ENCODE measurements at places on chromosomes 1 and 21. TPM values are rescaled to one million over a fixed set of nuclear protein-coding genes. Genes with fewer than 3 reads are reported as not detected.

BTBD19 gene
- total RNA-seq, result 43.4 TPM

IVL gene
- not detected for total RNA-seq

GUCA2A gene
- not detected for total RNA-seq

KIF26B gene
- total RNA-seq, result 47.0 TPM

ACKR1 gene
- total RNA-seq, result not detected

C1orf141 gene
- not detected for total RNA-seq

KRTAP13-2 gene
- not detected for total RNA-seq

CYP2J2 gene
- total RNA-seq, result 0.22 TPM

AMY1A gene
- total RNA-seq, result not detected

SPRR2B gene
- not detected for total RNA-seq

PTCH2 gene
- 1.3 TPM for total RNA-seq

FAM167B gene
- 3.1 TPM for total RNA-seq

DNA sequence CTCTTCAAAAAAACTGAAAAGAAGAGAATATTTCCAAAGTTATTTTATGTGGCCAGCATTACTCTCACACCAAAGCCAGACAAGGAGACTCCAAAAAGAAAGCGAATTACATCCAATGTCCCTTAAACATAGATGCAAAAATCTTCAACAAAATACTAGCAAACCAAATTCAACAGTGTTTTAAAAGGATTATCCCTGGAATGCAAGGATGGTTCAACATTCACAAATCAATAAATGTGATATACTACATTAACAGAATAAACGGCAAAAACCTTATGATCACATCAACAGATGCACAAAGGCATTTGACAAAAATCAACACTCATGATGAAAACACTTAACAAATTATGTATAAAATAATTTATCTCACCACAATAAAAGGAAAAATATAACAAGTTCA, 207.8 kb downstream of the DENND1B start:
- peaks cover 30% of the 10 kb centered on the region for H3K36me3 ChIP-seq
- no peak overlapping the region for H3K4me3 ChIP-seq
- H3K27me3 ChIP-seq, result no peaks in the 10 kb centered on the region
- no peak for DNase-seq
- H3K4me1 ChIP-seq, result no peaks in the 10 kb centered on the region

- DNase-seq, result no peak
- H3K27ac ChIP-seq, result no peak overlapping the region
- H3K27me3 ChIP-seq, result no peaks in the 10 kb centered on the region
- H3K36me3 ChIP-seq, result peaks cover 1% of the 10 kb centered on the region
These were observed 134.2 kb upstream of the FGGY start for GRCh38 chr1:59162665-59163064.

GRCh38 chr1:201312298-201312697, 29.0 kb downstream of the PKP1 start:
- peaks cover 48% of the 10 kb centered on the region for H3K4me1 ChIP-seq
- peaks cover 4% of the 10 kb centered on the region for H3K36me3 ChIP-seq
- no peak overlapping the region for H3K4me3 ChIP-seq
- H3K27me3 ChIP-seq, result peaks cover 9% of the 10 kb centered on the region

DNA sequence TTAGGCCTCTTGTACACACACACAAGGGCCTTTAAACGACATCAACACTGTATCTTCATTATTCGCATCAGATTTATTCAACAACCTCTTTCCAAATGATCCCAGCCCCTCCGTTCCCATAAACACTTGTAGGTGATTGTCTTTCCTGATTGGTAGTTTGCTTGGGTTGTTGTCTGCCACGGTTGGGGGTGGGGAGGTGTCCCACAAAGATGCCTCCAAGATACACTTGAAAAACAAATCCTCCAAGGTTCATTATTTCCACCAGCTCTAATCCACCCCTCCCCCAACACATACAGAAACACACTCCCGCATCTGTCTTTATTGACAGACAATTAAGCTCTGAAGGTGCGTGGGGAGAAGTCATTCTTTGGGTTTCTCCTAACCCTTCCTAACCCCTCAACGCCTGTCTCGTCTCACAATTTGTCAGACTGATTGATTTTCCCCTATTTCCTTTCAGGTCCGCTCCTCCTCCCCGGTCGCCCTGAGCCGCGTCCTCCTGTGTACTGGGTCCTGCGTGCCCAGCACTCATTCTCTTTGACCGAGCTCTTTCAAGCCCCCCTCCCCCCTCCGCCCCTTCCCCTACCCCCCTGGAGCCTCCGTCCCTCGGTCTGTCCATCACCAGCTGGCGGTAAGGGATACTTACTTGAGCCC, 1.4 kb downstream of the WDR26 start:
- DNase-seq, result no peak
- H3K4me3 ChIP-seq, result peak overlapping the region; percentile 94
- peaks cover 4% of the 10 kb centered on the region for H3K36me3 ChIP-seq
- no peaks in the 10 kb centered on the region for H3K27me3 ChIP-seq

- H3K27ac ChIP-seq, result no peak overlapping the region
- peaks cover 5% of the 10 kb centered on the region for H3K36me3 ChIP-seq
- no peak overlapping the region for H3K4me3 ChIP-seq
- DNase-seq, result no peak
These were observed 34.1 kb upstream of the RUNX1 start for GRCh38 chr21:35083246-35083645.

GRCh38 chr1:38744452-38745350, 114.9 kb downstream of the RRAGC start:
- H3K4me1 ChIP-seq, result peaks cover 31% of the 10 kb centered on the region
- no peak for DNase-seq
- H3K27ac ChIP-seq, result no peak overlapping the region
- H3K27me3 ChIP-seq, result no peaks in the 10 kb centered on the region

GRCh38 chr1:93753791-93754763, 72.4 kb upstream of the BCAR3 start:
- H3K4me3 ChIP-seq, result no peak overlapping the region
- no peaks in the 10 kb centered on the region for H3K36me3 ChIP-seq
- H3K27me3 ChIP-seq, result no peaks in the 10 kb centered on the region

- no peaks in the 10 kb centered on the region for H3K36me3 ChIP-seq
- H3K4me3 ChIP-seq, result no peak overlapping the region
- H3K27ac ChIP-seq, result no peak overlapping the region
- no peaks in the 10 kb centered on the region for H3K4me1 ChIP-seq
These were observed 15.9 kb downstream of the AJAP1 start for GRCh38 chr1:4670265-4670664.

GRCh38 chr1:94060720-94061119, 60.2 kb downstream of the ABCA4 start:
- H3K36me3 ChIP-seq, result no peaks in the 10 kb centered on the region
- no peak overlapping the region for H3K27ac ChIP-seq
- H3K27me3 ChIP-seq, result no peaks in the 10 kb centered on the region
- H3K4me3 ChIP-seq, result no peak overlapping the region
- H3K4me1 ChIP-seq, result peaks cover 41% of the 10 kb centered on the region

DNA sequence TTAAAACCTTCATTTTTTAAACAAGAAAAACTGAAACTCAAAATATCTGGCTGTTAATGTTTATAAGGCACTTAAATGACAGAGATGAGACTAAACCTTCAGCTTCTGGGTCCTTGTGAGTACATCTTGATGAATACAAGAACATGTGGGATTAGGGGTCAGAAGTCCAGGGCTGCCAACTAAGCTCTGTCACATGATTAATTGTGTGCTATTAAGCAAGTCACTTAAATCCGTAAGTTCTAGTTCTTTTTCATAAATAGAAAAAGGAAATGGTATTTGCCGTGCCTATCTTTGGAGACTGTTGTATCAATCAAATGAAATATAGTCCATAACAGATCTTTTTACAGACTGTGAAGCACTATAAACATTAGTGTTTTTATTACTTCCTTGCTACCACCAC, 43.2 kb upstream of the KCTD3 start:
- H3K27ac ChIP-seq, result no peak overlapping the region
- H3K36me3 ChIP-seq, result no peaks in the 10 kb centered on the region
- no peak overlapping the region for H3K4me3 ChIP-seq
- no peak for DNase-seq

GRCh38 chr1:23904748-23905357, 8.3 kb downstream of the CNR2 start:
- no peaks in the 10 kb centered on the region for H3K36me3 ChIP-seq
- peaks cover 38% of the 10 kb centered on the region for H3K27me3 ChIP-seq

DNA sequence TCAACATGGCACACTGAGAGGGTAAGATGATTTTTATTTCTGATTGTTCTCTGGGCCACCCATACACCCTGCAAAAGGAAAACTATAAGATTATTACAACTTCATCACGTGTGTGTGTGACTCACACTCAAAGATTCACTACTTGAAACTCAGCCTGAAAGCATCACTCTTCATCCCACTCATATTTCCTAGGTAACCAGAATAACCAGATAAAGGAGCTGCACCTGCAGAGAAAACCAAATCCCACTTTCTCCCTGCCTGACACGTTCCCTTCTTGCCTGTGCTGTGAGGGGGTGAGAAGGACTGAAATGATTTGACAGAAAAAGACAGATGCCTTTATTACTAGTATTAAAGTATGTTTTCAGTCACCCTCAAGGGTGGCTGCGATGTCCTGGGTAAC, 131.6 kb downstream of the TGFBR3 start:
- peaks cover 22% of the 10 kb centered on the region for H3K4me1 ChIP-seq
- H3K27me3 ChIP-seq, result no peaks in the 10 kb centered on the region
- DNase-seq, result no peak
- no peaks in the 10 kb centered on the region for H3K36me3 ChIP-seq

DNA sequence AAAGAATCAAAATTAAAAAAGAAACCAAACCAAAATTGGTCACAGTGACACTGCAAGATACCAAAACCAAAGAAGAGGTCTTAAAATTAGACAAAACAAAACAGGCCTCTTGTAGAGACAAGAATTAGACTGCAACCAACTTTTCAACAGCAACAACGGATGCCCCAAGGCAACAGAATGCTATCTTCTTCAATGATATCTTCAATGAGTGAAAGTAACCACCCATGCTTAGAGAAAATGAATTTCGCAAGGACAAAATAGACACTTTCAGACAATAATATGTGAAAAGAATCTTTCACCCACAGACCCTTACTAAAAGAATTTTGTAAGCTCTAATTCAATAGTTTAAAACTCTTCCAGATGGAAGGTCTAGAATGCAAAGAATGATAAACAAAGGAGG, 41.7 kb downstream of the USP48 start:
- peaks cover 7% of the 10 kb centered on the region for H3K4me1 ChIP-seq
- no peak for DNase-seq
- no peak overlapping the region for H3K27ac ChIP-seq
- H3K36me3 ChIP-seq, result peaks cover 13% of the 10 kb centered on the region
- H3K27me3 ChIP-seq, result no peaks in the 10 kb centered on the region
- no peak overlapping the region for H3K4me3 ChIP-seq

- H3K4me1 ChIP-seq, result no peaks in the 10 kb centered on the region
- no peaks in the 10 kb centered on the region for H3K27me3 ChIP-seq
- no peak overlapping the region for H3K4me3 ChIP-seq
- H3K27ac ChIP-seq, result no peak overlapping the region
- no peaks in the 10 kb centered on the region for H3K36me3 ChIP-seq
- no peak for DNase-seq
These were observed 231.8 kb upstream of the GREM2 start for GRCh38 chr1:240843798-240844197.
